ENCODE measurements at places on chromosomes 3 and 15.
A peak's percentile ranks its signal among the peaks of the same experiment; 100 is the strongest.

- no peak for DNase-seq
These were observed 211.9 kb downstream of the KCNAB1 start for GRCh38 chr3:156332304-156332703.

DNA sequence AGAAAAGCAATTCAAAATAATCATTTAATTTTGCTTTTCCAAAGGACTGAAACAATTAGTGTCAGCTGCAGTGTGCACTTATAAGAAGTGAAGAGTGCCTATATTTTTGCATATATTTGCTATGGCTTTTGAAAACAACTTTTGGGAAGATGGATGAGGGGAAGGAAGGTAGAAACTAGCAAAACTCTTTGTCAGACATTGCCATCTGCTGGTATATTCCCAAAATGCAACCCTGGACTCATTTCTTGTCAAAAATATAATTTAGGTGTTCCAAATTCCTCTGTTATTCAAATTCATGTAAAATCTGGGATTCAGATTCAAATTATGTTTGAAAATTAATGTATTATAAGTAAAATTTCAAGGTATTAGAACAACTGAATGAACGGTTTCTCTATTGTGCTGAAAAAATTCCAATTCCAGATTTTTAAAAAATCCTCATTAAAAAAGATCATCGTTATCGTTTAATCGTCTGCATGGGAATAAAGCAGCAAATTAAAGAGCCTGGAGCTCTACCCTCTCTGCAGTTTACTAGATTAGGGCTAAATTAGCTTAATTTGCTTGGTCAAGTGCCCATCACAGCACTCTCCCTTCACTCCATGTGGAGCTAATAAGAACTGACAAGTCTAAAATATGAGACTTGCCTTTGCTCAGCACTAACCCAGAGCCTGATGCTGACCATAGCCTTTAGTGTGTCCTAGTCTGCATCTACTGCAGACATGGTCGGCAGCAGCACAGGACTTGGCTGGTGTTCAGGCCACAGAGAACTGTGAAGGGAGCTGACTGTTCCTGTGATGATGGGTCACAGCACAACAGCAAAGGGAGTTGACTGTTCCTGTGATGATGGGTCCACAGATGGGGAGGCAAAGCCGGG lies 67.9 kb upstream of the MITF start:
- peak; percentile 43 for DNase-seq

GRCh38 chr3:5430701-5431100 lies 243.2 kb downstream of the EDEM1 start:
- no peak for DNase-seq

- no peak for DNase-seq
These were observed 70.1 kb downstream of the CASR start for GRCh38 chr3:122253581-122253980.

Data from NCI-H524 (cell line).